ENCODE measurements at places on chromosomes 7 and 10.

- DNase-seq, result no peak
Observed at GRCh38 chr7:43303740-43304241, 191.3 kb downstream of the HECW1 start.

DNA sequence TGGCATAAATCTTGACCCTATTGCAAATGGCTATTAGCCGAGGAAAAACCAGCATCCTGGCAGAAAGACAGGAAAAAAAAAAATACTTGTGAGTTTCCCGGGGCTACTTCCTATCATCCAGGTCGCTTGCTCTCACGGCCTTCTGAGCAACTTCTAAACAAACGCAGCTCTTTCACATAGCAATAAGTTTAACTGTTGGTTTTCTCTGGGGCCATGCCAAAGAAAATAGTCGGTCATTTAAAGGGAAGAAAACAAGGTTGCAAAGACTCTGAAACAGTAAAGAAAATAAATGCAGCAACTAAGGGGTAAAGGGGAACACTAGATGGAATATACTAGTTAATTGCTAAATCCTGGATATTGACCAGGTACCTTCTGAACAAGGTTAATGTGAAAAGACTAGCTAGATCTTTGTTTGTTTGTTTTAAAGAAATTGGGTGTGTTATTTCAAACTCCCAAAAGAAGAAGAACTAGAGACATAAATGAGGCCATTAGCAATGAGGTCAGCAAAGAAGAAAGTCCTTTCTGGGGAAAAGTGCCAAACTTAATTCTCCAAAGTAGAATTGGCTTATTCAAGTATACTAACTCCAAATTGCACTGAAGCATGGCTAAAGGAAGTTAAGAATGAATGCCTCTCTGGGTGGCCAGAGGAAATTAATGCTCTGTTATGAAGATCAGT is 54.2 kb downstream of the SLC39A12 start:
- DNase-seq, result no peak

DNA sequence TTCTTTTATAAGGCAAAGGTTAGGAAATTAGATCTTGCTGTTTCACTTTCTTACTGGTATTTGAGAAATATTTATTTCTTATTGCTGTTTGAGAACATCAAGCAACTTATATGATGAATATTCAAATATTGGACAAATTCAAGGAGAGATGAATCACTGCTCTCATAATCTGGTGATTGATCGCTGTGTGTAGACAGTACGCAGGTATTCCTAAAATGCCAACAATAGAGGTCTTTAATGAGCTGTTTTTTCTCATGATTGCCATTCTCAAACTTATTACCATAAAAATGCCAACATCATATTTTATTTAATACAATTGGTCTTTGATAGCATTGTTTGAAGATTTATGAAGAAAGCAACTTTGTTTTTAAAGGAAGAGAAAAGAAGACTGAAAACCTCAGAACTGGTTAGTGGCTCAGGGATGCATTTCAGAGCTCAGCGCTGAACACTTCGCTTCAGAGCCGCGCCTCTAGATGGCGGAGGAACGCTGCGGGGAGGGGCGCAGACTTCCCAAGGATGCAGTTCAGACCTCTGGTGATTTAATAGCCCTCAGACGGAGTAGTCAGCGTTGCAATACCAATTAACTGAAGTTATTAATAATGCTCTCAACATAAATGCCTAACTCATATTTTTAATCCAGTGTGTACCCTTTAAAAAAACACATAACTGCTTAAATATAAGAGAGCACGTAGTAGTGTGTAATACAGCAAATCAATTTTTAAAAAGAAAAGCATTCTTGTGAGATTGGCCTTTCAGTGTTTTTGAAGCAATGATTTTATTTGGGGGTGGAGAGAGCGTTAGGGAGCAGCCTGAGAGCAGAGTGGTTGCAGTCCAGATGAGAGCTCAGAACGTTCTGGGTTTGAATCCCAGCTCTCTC is 38.5 kb upstream of the STEAP4 start:
- DNase-seq, result no peak

GRCh38 chr10:5949009-5949759 is 28.2 kb downstream of the IL15RA start:
- DNase-seq, result no peak

DNA sequence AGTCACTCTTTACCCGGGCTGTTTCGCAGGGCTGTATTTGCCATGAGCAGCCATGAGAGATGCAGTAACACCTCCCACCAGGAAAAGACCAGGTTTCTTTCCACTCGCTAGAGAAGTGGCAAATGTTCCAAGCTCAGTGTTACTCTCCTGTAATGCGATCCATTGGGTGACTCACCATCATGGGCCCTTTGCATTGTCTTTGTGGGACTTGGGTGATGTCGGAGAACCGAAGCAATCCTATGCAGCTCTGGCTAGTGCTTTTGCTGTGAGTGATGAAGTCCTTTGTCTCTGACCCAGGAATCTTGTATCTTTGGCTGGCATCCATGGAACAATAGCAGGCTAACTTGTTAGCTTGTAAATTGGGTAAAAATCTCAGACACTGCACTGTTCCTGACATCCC is 40.0 kb downstream of the GHRHR start:
- DNase-seq, result no peak

DNA sequence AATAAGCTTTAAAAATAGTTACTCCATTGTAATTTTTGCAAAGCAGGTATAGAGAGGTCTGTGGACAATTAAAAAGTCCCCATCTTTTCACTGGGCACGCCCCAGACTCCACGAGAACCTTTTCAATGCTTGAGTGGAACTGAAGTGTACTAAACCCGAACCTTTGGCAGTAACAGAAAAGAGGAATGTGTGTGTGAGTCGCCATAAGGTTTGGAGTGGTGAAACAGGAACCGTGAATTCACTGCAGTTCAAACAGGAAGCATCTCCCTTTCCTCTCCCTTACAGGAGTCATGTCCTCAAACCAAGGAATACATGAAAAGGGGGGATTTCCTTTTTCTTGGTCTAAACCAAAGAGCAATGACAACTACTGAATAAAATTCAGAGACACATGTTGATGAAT is 23.2 kb downstream of the NDUFB2 start:
- no peak for DNase-seq

Data from stimulated activated CD8-positive, alpha-beta memory T cell treated with anti-CD3 and anti-CD28 coated beads, Interleukin-15, amount 100 ng/mL, for 1 hour (primary cell).